NCI-H1436 (cell line): ENCODE measurements at places on chromosomes 4 and X.

- DNase-seq = no peak
Measured at GRCh38 chrX:153410373-153410772, 899 bp upstream of the ZFP92 start.

DNA sequence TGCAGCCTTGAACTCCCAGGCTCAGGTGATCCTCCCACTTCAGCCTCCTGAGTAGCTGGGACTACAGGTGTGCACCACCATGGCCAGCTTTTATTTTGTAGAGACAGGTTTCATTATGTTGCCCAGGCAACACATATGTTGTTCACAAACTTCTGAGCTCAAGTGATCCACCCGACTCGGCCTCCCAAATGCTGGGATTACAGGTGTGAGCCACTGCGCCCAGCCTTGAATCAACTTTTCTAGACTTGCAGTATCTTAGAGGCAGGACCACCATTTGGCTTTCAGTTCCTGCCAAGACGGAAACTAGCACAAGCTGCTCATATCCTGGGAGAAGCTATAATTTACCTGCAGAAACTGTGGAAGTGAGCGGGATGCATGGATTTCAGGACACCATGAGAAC is 19.9 kb downstream of the NAT8L start:
- DNase-seq = no peak

DNA sequence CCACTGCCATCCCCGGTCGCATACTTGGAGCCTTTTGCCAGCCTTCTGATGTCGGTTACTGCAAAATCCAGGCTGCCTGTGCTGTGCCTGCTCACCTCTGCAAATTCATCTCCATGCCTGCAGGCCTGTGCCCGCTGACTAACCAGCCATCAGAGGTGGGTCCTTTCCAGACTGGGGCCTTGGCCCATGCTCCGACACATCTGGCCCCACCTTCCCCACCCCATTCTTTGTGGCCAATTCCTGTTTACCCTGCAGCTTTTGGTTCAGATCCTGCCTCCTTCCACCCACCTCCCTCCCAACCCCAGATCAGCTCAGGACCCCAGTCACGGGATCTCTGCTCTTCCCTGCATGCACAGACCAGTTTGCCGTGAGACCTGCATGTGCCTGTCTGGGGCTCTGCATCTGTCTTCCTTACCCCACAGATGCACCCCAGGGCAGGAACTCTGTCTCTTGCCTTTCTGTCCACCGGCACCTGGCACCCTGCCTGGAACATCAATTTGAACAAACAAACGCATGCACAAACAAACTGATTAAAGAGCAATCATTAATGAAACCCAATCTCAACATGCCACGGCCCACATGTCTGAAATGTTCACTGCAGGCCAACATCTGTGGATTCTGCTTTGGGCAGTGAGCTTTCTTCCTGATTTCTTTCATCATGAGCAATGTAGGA is 112.8 kb upstream of the PSAPL1 start:
- DNase-seq = no peak

- DNase-seq = no peak
Measured at GRCh38 chr4:119794681-119795080, 166.1 kb upstream of the PDE5A start.

GRCh38 chrX:103562801-103563200 is 22.5 kb upstream of the TCEAL4 start:
- no peak for DNase-seq

DNA sequence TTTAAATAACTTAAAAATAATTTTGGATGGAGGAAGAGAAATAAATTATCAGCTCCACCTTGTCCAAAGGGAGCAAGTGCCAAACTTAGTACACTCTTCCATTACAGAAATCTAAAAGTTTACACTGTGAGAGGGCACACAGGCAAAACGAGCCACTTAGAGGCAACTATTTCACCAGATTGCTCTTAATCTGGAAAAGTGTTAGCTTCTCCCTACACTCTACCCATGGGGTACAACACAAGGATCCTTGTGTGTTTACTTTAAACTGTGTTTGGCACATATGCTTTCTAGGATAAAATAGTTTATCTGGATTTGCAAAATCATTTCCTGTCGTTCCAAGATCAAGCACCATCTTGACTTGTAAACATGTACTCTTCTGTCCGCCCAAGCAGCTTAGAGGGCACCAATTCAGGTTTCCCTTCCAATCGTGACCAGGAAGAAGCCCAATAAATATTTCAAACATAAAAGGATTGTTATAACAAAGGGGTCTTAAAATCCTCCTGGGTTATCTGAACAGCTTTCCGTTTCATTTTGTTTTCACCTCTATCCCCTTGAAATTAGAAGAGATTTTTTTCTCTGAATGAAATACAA is 29.0 kb upstream of the KDR start:
- DNase-seq = no peak

DNA sequence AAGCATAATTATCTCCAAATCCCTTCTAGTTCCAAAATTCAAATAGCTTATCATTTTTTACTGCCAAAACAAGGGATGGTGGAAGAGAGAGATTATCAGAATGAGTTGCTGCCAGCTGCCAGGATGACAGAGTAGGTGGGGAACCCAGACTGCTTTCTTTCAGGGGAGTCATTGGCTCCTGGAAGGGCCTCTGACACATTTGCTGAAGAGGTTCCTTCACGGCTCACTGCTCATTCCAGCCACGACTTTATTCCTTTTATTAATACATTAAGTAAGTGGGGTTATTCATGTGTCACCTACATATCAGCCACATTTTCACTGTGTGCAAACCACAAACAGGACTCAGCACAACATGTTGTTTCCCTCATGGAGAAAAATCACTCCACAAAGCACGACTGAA is 12.7 kb upstream of the SMIM43 start:
- DNase-seq = no peak

DNA sequence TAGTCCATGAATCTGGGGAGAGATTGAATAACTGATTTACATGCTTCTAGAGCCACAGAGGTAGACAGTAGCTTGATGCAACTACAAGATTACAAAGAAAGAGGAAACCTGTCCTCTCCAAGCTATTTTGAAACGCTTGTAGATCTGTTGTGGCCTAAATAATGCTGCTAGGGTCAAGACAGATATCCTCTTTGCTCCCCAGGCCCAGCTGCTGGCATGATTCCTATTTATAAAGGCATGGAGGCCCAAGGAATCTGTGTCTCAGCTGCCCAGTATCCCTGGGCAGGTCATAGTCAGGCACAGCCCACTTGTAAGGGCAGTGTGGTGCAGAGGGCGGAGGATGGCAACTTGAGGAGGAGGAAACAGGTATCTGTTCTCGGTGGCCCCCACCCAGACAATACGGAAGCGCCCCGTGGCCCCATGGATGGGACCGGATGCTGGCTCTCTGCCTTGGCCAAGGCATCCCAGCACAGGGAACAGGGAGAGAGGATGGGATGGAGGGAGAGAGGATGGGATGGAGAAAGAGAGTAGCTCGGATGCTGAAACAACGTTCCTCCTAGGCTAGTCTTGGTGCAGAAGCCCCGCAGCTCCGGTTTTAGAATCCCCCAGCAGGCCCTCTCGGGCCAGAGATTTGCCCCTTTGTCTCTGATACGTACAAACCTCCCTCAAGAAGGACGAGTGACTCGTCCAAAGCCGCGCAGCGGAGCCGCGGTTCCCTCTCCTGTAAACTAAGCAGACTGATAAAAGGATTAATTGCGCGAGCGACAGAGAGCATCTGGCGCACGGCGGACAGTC is 767 bp upstream of the SMIM20 start:
- no peak for DNase-seq

DNA sequence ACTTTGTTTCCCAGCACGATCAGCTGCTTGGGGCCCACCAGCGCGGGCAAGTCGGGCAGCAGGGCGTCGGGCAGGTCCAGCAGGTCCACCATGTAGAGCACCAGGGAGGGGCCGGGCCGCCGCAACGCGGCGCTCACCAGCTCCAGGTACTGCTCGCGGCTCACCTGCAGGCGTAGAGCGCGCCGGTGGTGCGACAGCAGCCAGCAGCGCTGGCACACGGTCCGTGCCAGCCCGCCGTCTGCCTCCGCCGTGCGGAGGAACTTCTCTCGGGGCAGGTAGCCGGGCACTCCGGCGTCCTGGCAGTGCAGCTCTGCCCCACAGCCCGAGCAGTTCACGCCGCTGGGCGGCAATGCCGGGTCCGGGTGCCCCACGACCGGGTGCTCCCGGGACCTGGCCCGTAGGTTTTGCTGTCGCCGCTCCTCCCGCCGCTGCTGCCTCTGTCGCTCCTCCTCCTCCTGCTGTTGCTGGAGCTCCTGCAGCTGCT is 527 bp downstream of the NOA1 start:
- DNase-seq = no peak

- DNase-seq = no peak
Measured at GRCh38 chrX:110406822-110407221, 48.2 kb downstream of the RTL9 start.

DNA sequence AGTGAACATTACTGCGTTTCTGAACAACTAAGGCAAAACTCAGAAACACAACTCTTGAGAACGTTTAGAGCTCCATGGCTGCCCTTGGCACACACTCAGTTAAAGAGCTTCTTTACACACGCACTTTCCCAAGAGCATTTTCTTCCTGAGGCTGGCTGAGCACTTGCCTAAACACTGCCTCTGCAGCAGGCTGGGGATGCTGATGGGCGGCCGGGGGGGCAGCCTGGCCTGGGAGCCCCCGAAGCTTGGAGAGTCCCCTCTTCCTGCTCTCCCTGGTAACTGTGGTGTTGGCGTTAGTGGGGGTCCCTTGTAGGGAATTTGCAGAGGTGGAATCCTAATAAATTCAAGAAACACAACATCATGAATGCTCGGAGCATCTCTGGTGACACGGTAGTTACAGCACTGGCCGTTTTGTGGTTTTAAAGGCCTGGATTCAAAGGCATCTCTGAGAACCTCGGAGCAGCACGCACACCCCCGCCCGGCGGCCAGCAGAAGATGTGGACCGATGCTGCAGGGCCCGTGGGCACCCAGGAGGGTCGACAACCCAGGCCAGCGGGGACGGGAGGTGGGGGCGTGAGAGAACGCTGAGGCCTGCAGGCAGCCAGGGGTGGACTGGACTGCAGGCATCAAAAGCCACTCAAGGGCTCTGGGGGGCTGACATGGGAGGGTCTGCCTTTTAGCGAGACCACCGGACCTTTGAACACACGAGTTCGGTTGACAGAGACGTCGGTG is 45.4 kb downstream of the FGFRL1 start:
- DNase-seq = no peak

GRCh38 chrX:120562569-120562926 is 1.8 kb upstream of the CUL4B start:
- no peak for DNase-seq

DNA sequence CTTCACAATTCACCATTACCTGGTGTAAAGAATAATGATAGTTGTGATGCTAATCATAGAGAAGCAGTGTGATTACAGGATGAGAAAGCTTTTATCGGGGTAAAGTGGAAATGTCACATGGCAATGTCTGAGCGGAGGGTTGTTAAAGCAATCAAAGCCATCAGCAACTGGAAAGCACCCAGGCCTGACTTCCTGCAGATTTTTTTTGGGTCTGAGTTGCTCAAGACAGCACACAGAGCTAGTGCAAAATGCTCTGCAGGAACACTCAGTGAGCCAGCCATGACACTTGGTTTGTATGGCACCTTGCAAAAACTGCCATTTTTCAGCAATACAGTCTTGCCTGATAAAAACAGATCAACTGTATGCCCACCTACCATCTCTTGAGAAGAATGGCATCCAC is 152.9 kb downstream of the COL4A6 start:
- DNase-seq = peak; percentile 13

DNA sequence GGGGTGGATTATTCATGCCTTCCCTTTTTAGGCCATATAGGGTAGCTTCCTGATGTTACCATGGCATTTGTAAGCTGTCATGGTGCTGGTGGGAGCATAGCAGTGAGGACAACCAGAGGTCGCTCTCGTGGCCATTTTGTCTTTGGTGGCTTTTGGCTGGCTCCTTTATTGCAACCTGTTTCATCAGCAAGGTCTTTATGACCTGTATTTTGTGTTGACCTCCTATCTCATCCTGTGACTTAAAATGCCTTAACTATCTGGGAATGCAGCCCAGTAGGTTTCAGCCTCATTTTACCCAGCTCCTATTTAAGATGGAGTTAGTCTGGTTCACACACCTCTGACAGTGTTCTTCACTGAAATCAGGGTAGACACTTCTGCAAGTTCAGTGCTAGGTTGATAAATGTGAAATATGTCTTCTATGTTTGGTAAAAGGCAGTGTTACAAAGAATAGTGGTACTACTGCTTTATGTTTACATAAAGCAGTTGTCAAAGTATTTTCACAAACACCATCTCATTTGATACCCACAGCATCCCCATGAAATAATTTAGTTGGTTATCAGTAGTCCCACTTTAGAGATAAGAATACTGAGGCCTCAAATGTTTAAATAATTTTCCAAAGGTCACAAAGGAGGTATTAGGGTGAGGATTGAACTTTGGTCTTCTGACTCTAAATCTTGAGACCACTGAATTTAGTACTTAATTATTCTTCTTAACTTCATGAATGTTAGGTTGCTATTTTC is 77.1 kb upstream of the C4orf54 start:
- no peak for DNase-seq

GRCh38 chr4:38663801-38664705 is at the start of gene KLF3:
Gene KLF3 (plus strand): TSS chr4:38664199. CDS start chr4:38680626, 16,427 bp downstream.
- peak; percentile 86 for DNase-seq

DNA sequence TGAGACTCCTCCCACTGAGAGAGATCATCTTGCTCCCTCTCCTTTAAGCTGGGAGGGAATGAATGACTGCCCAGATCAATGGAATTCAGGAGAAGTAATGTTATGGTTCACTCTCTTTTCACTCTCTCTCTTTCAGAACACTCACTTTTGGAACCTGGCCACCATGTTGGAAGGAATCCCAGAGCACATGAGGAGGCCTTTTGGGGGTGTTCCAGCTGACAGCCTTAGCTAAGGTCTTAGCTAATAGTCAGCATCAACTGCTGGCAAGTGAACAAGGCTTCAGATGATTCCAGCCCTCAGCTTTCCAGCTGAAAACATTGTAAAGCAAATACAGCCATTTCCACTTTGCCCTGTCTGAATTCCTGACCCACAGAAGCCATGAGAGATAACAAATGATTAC is 124.0 kb upstream of the CLNK start:
- no peak for DNase-seq

GRCh38 chrX:23497919-23498318 is 163.3 kb downstream of the PTCHD1 start:
- DNase-seq = no peak

GRCh38 chr4:46974891-46975543 is 18.4 kb downstream of the GABRA4 start:
- no peak for DNase-seq

- DNase-seq = no peak
Measured at GRCh38 chrX:15500497-15500966, at the start of gene BMX. Gene BMX (plus strand): TSS chrX:15500807. CDS start chrX:15508354, 7,547 bp downstream.

DNA sequence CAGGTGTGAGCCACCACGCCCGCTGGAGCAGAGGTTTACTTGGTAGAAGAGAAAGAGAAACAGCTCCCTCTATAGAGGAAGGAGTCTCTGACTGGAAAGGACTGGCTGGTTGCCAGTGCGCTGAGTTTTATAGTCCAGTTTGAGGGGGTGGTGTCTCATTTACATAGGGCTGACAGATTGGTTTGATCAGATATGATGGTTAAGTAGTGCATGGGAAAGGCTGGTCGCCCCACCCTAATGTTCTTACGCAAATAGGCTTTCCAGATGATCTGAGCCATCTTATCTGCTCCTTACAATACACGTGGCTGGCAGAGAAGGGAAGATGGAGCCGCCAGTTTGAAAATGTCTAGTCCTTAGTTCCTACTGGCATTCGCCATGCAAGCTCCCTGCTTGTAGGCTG is 439.5 kb downstream of the NAF1 start:
- DNase-seq = no peak
